ENCODE measurements at places on chromosomes 2 and 18.

- no peak for DNase-seq
Observed at GRCh38 chr18:21930177-21930576, 189.6 kb downstream of the MIB1 start.

GRCh38 chr2:235556901-235557300 lies 63.1 kb downstream of the AGAP1 start:
- no peak for DNase-seq

DNA sequence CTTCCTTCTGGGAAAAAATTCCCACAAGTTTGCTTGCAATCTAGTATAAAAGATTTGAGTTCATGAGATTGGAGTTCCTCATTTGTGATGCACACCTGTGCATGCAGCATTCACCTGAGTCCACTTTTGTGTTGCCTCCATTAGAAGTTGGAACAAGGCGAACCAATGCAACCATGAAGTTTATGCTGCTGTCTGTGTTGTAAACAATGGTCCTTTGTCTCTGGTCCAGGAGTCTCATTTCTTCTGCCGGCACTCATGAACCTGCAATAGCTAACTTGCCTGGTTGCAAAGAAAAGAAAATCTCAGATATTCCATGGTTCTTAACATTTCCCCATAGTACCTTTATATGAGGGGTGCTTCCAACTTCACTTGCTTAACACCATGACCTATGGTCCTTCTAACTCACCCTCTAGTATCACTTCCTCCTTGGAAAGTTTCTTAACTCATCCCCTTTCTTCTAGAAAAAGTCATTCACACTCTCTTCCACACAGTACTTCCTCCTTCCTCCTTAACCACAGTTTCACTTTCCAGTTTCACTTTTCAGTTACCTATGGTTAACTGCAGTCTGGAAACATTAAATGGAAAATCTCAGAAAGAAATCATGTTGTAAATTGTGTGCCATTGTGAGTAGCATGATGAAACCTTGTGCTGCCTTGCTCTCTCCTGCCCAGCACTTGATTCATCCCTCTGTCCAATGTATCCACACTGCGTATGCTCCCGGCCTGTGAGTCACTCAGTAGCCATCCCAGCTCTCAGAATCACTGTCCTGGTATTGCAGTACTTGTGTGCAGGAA lies 128.8 kb upstream of the TRIB2 start:
- no peak for DNase-seq

DNA sequence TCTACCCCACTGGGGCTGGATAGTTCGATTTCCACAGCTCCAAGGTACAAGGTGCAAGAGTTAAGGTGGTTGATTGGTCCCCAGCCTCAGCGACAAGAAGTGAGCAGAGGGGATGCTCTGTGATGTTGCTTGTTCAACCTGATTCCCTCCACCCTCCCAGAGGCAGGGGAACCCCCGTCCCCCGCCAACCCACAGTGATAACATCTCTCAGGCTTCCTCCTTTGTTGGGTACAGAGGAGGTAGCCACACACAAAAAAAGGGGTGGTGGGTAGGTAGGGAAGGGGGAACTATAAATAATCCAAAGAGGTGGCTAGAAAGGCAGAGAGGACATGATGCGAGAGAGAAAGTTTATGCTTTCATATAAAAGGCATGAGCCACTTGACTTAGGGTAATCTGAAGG lies 192.9 kb upstream of the POU3F3 start:
- DNase-seq = no peak

DNA sequence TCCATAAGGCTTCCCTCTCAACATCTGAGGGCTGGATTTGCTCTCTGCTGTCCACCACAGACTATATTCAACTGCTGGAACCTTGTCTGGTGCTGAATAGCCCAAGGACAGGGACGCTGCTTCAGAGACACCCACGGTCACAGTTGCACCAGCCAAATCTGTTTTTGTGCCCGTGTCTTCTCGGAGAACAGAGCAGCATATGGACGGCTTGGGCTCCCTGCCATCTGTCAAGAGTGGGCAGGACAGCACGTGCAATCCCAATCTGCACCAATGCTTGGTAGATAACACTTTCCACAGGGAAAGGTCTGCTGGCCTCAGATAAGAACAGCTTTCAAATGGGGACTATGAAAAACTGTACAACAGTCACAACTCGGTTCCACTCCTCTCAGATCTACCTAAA lies 466.1 kb downstream of the TGIF1 start:
- no peak for DNase-seq

DNA sequence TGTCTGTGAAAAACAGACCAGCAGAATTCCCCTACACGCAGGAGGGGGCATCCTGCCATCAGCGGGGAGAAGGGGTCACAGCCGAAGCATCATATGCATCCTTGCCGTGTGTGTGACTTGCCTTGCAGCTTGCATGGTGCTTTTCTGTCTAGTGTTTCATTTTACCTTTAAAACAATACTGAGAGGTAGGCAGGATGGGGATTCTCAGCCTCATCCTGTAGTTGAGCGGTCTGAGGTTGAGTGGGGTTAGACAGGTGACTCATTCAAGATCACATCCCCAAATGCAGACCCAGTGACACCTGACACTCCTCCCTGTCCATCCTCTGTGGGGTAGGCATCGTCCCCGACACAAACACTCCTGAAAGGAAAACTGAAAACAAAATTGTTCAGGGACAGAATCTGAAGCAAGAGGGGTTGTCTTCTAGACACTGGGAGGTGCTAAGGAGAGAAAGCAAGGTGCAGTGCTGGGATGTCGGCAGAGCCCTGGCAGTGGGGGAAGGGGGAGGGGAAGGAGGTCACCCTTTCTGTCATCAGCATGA lies 7.9 kb downstream of the ARL4C start:
- no peak for DNase-seq

GRCh38 chr2:172246649-172247048 lies 143.9 kb upstream of the DLX2 start:
- no peak for DNase-seq

GRCh38 chr2:120715941-120716340 lies 19.7 kb upstream of the GLI2 start:
- no peak for DNase-seq

- no peak for DNase-seq
Observed at GRCh38 chr2:197054437-197054836, 127.9 kb upstream of the PGAP1 start.

DNA sequence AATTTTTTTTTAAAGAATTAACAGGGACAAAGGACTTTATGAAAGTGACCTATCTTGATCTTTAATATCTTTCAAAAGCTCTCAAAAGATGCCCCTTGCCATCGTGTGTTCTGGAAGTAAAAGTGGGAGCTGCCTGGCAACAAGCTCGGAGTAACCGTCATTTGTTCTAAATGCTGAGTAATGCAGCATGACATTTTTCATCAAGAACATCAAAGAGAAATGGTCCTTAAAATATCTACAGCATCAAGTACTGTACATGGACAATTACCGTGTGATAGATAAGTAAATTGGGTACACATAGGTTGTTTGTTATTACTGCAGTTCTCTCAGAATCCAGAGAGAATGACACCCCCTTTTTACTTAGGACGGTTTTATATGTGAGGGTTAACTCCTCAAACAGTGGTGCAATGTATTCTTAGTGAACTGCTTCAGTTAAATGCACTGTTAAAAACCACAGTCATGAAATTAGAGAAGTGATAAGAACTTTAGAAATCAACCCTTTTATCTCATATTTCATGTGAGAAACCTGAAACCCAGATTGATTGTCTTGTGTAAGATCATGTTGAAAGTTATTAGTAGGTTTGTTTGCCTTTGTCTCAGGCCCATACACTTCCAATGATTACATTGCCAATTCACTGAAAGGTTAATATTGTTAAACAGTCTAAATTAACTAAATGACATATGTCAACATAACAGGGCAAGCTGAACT lies 90.6 kb upstream of the HNMT start:
- no peak for DNase-seq

- no peak for DNase-seq
Observed at GRCh38 chr2:99708231-99708630, 218.4 kb upstream of the REV1 start.

GRCh38 chr2:151380580-151381235 lies 23.3 kb downstream of the TNFAIP6 start:
- no peak for DNase-seq

DNA sequence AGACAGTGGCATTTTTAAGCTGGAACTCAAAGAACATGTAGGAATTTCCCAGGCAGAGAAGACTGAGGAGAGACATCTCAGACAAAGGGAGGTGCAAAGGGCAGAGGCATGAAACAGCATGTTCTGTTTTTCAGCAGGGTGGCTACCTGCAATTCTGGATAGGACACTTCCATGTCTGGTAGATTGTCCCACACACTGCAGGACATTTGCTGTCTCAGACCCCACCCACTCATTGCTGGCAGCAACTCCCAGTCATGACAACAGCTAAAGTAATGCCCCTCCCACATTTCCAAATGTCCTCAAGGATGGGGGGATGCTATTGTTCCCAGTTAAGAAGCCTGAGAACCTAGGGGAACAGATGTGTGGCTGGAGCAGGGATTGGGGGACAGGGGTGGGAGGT lies 40.8 kb downstream of the ANKRD44 start:
- no peak for DNase-seq

- no peak for DNase-seq
Observed at GRCh38 chr2:221426929-221427328, 145.2 kb downstream of the EPHA4 start.

DNA sequence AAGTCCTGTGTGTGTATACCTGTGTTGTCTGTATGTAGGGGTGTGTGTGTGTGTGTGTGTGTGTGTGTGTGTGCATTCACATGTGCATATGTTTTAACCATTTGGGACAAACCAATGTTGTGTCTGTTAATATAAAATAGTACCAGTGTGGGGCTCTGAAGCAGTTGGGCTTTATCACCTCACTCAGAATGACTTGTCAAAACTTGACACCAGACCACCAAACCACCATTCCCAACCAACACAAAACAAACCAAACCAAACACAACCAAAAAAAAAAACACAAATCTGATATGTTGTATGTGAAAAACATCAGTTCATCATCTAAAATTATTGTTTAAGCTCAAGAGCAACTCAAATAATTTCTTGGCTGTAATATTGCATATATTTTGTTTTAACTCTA lies 42.1 kb downstream of the CALCRL start:
- no peak for DNase-seq

DNA sequence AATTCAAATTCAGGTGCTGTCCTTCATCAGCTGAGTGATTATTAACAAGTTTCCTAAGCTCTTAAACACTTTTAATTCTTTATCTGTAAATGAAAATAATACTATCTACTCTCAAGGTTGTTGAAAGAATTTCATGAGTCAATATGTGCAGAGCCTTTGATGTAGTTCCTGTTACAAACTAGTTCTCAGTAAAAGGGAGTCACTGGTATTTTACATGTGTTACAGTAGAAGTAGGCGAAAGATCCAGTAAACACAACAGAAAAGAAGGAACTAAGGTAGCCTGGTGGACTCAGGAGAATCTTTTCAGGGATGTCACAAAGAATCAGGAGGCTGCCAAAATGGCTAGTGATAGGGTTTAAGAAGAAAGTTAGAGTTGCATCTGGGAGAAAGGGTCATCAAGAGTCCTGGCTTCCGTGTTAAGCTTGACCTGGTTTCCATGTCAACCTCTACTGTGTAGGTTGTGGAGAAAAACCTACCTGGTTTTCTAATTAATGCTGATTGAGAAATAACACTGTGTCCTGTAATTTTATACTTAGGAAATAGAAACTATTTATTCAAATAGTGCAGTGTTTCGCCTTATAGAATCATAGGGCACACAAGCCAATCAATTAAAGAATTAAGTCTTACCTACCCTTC lies 58.3 kb upstream of the TRIB2 start:
- no peak for DNase-seq
